Daoy (cell line): ENCODE measurements at places on chromosomes 6 and 20. TPM values are rescaled to one million over a fixed set of nuclear protein-coding genes. Genes with fewer than 3 reads are reported as not detected.

DNA sequence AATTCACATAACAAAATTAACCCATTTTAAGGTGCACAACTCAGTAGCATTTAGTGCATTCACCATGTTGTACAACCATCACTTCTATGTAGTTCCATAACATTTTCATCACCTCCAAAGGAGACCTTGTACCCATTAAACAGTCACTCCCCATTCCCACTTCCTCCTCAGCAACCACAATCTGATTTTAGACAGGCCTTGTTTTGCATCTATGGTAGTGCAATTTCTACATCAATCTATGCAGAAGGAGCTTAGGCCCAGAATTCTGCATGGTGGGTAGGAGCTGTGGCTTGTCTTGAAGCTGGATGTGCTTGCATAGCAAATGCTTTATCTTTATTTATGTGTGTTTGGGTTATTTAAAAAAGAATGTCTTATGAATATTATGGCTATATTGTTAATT is 13.5 kb upstream of the HLA-DQA1 start:
- peak; percentile 16 for DNase-seq

DNA sequence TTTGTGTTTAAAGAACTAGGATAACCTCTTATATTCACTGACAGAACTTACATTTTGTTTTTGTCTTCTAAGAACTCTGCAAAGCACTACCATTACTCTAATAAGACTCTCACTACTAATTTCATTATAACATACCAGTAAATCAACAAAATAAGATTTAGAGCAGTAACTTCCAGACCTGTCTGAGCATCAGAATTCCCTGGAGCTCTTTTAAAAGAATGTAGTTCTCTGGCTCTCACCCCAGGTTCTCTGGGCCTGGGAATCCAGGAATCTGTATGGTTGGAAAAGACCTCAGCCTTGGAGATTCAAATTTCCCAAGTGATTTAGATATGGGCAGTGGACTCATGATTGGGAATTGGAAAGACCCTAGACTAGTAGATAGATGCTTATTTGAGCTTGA is 89.4 kb downstream of the JAG1 start:
- DNase-seq, result no peak

GRCh38 chr6:106056746-106057390 is 29.3 kb upstream of the PRDM1 start:
- DNase-seq, result no peak

- no peak for DNase-seq
Observed at GRCh38 chr6:5126214-5126613, 41.1 kb downstream of the PPP1R3G start.

DNA sequence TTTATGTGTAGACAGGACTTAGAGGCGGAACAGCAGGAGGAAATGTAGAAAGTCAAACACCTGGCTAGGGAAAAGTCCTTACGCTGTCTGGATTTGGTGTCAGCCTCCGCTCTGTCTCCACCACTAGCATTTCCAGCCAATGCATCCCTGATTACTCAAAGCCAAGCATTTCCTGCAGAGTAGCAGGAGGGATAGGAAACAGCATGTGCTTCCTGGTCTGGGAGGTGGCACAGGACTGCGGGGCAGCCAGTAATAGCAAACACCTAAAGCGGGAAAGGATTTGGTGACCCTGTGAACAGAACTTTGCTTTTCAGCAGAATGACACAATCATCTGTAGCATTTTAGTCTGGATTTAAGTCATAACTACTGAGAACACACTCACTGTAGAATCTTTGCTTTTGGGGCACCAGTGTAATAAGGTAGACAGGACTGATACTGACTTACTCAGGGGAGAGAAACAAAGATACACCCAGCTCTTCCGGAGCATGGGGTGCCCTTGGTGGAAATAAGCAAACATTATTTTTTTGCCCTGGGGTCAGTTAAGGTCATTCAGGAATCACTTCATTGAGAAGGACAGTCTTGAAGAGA is 133.3 kb upstream of the AHI1 start:
- peak; percentile 13 for DNase-seq

BCAS1 gene
- not detected in 2 replicates for total RNA-seq
